CD4-positive, alpha-beta T cell treated with Interleukin-2 at 100 ng/mL for 4 hours (primary cell): ENCODE measurements at places on chromosomes 7 and 10.

- no peak for DNase-seq
Observed at GRCh38 chr7:297611-298374, 7.8 kb downstream of the FOXL3 start.

DNA sequence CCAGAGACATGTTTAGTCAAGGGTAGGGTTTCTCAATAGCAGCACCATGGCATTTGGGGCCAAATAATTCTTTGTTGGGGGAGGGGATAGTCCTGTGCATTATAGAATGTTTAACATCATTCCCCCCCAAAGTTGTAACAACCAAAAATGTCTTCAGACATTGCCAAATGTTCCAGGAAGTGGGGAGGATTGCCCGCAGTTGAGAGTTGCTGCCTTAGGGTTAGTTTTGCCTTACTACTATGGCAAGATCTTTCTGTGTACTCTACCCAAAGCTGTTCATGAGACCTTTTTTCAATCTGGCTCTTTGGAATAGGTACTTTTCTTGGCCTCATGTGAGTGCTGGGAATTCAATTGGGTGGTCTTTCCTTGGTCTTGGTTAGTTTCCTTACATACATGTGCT lies 34.1 kb downstream of the SAMD8 start:
- DNase-seq, result no peak

DNA sequence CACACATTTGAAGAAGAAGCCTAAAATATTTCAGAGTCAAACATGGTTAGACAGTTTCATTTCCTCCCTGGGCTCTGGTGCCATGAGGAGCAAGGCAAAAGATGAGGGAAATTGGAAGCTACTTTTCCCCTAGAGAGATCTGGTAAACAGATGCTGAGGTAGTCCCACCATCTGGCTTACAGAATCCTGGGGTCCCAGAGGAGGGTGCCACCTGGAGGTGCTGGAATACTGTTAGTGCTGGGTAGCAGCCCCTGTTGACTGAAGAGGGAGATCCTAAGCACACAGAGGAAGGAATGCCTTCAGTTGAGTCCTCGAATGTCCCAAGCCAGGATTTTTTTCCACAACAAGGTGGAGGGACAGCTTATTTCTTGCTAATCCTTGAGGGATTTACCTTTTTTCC lies 160.1 kb downstream of the FZD1 start:
- DNase-seq, result no peak

DNA sequence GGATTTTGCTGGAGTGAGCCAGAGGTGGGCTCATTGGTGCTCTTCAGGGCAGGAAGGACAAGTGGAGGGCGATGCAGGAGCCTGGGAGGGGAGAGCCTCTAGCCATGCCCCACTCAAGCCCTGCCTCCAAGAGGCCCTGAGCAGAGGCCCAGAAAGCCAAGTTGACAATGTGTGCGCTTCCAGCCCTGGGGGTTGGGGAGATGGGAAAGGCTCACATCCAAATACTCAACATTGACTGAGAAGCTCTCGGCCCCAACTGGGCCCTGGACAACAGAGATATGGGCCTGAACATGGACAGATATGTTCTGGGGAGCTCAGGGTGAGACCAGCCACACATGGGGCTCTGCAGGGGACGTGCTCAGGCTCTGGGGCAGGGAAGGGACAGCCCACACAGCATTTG lies 39.0 kb downstream of the FRMPD2 start:
- no peak for DNase-seq

GRCh38 chr10:113168584-113168983 lies 218.5 kb downstream of the TCF7L2 start:
- no peak for DNase-seq
